ENCODE measurements at places on chromosomes 2 and 18.

DNA sequence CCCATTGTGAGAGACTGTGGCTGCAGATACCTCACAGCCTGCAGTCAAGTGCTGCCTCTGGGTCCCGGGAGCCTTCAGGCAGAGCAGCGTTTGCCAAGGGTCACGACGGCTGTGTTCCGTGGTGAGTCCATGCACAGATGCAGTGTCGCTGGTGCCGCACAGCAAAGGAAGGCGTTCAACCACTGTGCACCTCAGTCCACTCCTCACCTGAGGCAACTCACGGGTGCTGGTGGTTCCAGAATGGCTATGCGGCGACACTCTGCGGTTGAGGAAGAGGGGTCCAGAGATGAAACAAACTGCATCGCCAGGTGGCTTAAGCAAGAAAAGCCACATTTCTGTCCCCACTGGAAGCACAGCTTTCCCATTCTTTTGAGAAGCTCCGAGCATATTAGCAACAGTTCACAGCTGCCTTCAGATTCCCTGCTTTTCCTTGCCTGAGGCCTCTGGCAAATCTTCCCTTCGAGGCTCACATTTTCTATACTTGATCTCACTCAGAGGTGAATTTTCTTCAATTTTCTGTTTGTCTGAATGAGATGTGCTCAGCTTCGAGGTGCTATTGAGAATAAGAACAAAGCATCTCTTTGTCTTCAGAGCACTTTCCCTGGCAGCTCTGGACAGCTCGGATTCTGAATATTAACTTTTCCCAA, 208.8 kb upstream of the TWIST2 start:
- H3K4me3 ChIP-seq, result no peak overlapping the region
- H3K27ac ChIP-seq, result no peak overlapping the region
- H3K27me3 ChIP-seq, result peaks cover 19% of the 10 kb centered on the region
- no peaks in the 10 kb centered on the region for H3K4me1 ChIP-seq
- no peak for DNase-seq

- H3K27me3 ChIP-seq, result no peaks in the 10 kb centered on the region
- H3K4me3 ChIP-seq, result no peak overlapping the region
- peaks cover 14% of the 10 kb centered on the region for H3K4me1 ChIP-seq
- no peak overlapping the region for H3K27ac ChIP-seq
- H3K36me3 ChIP-seq, result no peaks in the 10 kb centered on the region
These were observed 1265.5 kb upstream of the ACVR2A start for GRCh38 chr2:146579147-146579930.

DNA sequence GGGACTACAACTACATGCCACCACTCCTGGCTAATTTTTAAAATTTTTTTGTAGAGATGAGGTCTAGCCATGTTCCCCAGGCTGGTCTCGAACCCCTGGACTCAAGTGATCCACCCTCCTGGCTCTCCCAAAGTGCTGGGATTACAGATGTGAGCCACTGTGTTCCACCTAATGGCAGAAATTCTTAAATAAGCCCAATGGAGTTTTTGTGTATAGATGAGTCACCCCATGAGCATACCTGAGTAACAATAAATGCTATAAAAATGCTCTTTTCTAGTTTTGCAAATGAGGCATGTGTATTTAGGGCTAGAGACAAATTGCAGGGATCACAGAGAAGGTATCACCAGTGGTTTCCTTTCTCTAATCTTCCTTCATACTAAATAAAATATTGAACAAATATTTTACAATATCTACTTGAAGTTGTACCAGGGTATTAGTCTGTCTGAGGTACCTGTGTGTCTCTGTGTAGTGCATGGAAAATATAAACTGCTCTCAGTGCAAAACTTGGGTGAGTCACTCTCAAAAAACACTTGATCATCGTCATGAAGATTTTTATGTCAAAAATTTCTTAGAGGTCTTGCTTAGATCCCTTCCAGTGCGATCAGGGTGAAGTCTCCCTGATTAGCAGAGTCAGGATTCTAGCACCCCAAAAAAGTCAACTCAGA, 337.1 kb upstream of the MMADHC start:
- no peaks in the 10 kb centered on the region for H3K36me3 ChIP-seq
- H3K27ac ChIP-seq, result no peak overlapping the region
- H3K4me3 ChIP-seq, result no peak overlapping the region
- no peaks in the 10 kb centered on the region for H3K4me1 ChIP-seq
- no peaks in the 10 kb centered on the region for H3K27me3 ChIP-seq

DNA sequence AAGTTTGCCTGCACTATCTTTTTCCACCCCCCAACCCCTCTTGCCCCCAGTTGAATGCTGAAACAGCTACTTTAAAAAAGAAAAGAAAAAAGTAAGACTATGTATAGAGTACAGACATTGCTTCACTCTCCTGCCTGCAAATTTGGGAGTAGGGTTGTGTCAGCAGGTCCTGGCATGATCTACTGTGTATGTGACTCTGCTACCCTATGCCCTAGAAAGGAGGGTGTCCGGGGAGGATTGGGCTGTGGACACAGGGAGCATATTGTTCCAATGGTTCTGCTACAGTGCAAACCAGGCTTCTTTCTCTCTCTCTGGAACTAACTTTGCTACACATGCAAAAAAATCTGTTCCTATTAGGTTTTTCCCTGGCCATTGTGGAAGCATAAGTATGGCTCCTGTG, 9.9 kb upstream of the ZEB2 start:
- no peak overlapping the region for H3K27ac ChIP-seq
- H3K4me3 ChIP-seq, result no peak overlapping the region
- H3K4me1 ChIP-seq, result peaks cover 7% of the 10 kb centered on the region
- H3K27me3 ChIP-seq, result no peaks in the 10 kb centered on the region
- no peak for DNase-seq

- no peaks in the 10 kb centered on the region for H3K27me3 ChIP-seq
- no peak overlapping the region for H3K4me3 ChIP-seq
- H3K36me3 ChIP-seq, result peaks cover 61% of the 10 kb centered on the region
- peaks cover 21% of the 10 kb centered on the region for H3K4me1 ChIP-seq
- no peak overlapping the region for H3K27ac ChIP-seq
- no peak for DNase-seq
These were observed 28.4 kb upstream of the ARMC9 start for GRCh38 chr2:231170055-231170454.

DNA sequence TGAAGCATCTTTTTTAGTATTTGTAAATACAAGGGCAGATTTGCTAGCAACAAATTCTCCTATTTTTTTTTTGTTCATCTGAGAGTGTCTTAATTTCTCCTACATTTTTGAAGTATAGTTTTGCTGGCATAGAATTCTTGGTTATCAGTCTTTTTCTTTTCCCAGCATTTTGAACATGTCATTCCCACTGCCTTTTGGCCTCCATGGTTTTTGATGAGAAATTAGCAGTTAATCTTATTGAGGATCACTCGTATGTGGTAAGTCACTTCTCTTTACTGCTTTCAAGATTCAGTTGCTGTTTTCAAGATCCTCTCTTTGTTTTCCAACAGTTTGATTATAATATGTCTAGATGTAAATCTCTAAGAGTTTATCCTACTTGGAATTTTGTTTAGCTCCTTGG, 16.9 kb upstream of the RNF149 start:
- H3K36me3 ChIP-seq, result no peaks in the 10 kb centered on the region
- no peaks in the 10 kb centered on the region for H3K4me1 ChIP-seq
- H3K4me3 ChIP-seq, result no peak overlapping the region

- DNase-seq, result peak; percentile 98
- H3K27me3 ChIP-seq, result no peaks in the 10 kb centered on the region
- no peak overlapping the region for H3K4me3 ChIP-seq
- peak overlapping the region; percentile 73 for H3K27ac ChIP-seq
- H3K36me3 ChIP-seq, result no peaks in the 10 kb centered on the region
- peaks cover 25% of the 10 kb centered on the region for H3K4me1 ChIP-seq
These were observed 441.7 kb upstream of the SOX11 start for GRCh38 chr2:5250482-5250881.
